Airway epithelial cell (primary cell): ENCODE measurements at places on chromosomes 7 and 10. TPM values are rescaled to one million over a fixed set of nuclear protein-coding genes. Genes with fewer than 3 reads are reported as not detected.

The LIPK gene
- 1.4 and 1.9 TPM in 2 replicates for total RNA-seq

The SLC26A5 gene
- total RNA-seq, result not detected in 2 replicates

The CCNY gene
- 17.3 and 27.2 TPM in 2 replicates for total RNA-seq

The RBP3 gene
- not detected in 2 replicates for total RNA-seq

The CALML3 gene
- 7.7 and 9.0 TPM in 2 replicates for total RNA-seq

The OR2A12 gene
- not detected in 2 replicates for total RNA-seq

The SFRP4 gene
- total RNA-seq, result not detected in 2 replicates

The ODAD2 gene
- not detected in 2 replicates for total RNA-seq

The ANKRD2 gene
- 0.63 and 1.4 TPM in 2 replicates for total RNA-seq

The GPR37 gene
- 1.3 and 1.6 TPM in 2 replicates for total RNA-seq

The ITGA8 gene
- total RNA-seq, result not detected in 2 replicates
